ENCODE measurements at places on chromosomes 4 and X. TPM values are rescaled to one million over a fixed set of nuclear protein-coding genes. Genes with fewer than 3 reads are reported as not detected.

The CTAG1A gene
- total RNA-seq, result not detected

The HAND2 gene
- total RNA-seq, result not detected

The TEX13C gene
- total RNA-seq, result under 0.01 TPM

The TRMT10A gene
- 5.6 TPM for total RNA-seq

The COQ2 gene
- 13.4 TPM for total RNA-seq

The NXF2 gene
- not detected for total RNA-seq

The CDX4 gene
- not detected for total RNA-seq

The MAP9 gene
- 32.6 TPM for total RNA-seq

The CFAP99 gene
- not detected for total RNA-seq

The GPR143 gene
- total RNA-seq, result 1.2 TPM

The SFRP2 gene
- total RNA-seq, result 1.1 TPM

The MAB21L2 gene
- not detected for total RNA-seq

The MAGEC3 gene
- 0.47 TPM for total RNA-seq

The LRCH2 gene
- total RNA-seq, result 58.2 TPM

The AVPR2 gene
- total RNA-seq, result not detected

The RASL11B gene
- total RNA-seq, result 31.7 TPM

The ZCCHC12 gene
- total RNA-seq, result 23.2 TPM

The ODAPH gene
- total RNA-seq, result not detected

The TMPRSS11E gene
- 0.16 TPM for total RNA-seq

The GAGE2A gene
- total RNA-seq, result not detected

The FGB gene
- total RNA-seq, result 2.8 TPM

The BEX5 gene
- total RNA-seq, result 47.3 TPM

The EFHC2 gene
- total RNA-seq, result 1.9 TPM

The CYSLTR1 gene
- 1.2 TPM for total RNA-seq

The HPGDS gene
- 1.4 TPM for total RNA-seq

The AKAP4 gene
- total RNA-seq, result not detected

The TBX22 gene
- not detected for total RNA-seq

The STBD1 gene
- 0.47 TPM for total RNA-seq

The SPANXN3 gene
- total RNA-seq, result not detected

The AKAP14 gene
- total RNA-seq, result 1.4 TPM

The MGST2 gene
- 8.6 TPM for total RNA-seq

The TMSB15A gene
- 111 TPM for total RNA-seq

The GNRHR gene
- not detected for total RNA-seq

The LRBA gene
- total RNA-seq, result 25.3 TPM

The ADH1C gene
- total RNA-seq, result not detected

The XAGE2 gene
- total RNA-seq, result not detected

The TADA2B gene
- total RNA-seq, result 21.7 TPM

The EPHA5 gene
- total RNA-seq, result 198 TPM

The MEPE gene
- total RNA-seq, result 0.16 TPM

The CCDC160 gene
- total RNA-seq, result 1.1 TPM

The CT45A5 gene
- not detected for total RNA-seq

The ARMCX1 gene
- total RNA-seq, result 118 TPM

The PDCL2 gene
- total RNA-seq, result not detected

The ANXA3 gene
- total RNA-seq, result 5.1 TPM

The USP51 gene
- 6.9 TPM for total RNA-seq

The GPR82 gene
- not detected for total RNA-seq

The HOPX gene
- 79.2 TPM for total RNA-seq

The IKBKG gene
- total RNA-seq, result 5.5 TPM

The BEND2 gene
- total RNA-seq, result under 0.01 TPM

The FAT4 gene
- 95.3 TPM for total RNA-seq

The PLP2 gene
- total RNA-seq, result 0.62 TPM

The EDNRA gene
- 9.7 TPM for total RNA-seq

The TLR7 gene
- 1.2 TPM for total RNA-seq

The ADH6 gene
- not detected for total RNA-seq

The DOK7 gene
- not detected for total RNA-seq

The RAB28 gene
- 31.4 TPM for total RNA-seq

Data from occipital lobe (tissue), 3 donors.